ENCODE measurements at places on chromosomes 6 and 20. TPM values are rescaled to one million over a fixed set of nuclear protein-coding genes. Genes with fewer than 3 reads are reported as not detected.

DNA sequence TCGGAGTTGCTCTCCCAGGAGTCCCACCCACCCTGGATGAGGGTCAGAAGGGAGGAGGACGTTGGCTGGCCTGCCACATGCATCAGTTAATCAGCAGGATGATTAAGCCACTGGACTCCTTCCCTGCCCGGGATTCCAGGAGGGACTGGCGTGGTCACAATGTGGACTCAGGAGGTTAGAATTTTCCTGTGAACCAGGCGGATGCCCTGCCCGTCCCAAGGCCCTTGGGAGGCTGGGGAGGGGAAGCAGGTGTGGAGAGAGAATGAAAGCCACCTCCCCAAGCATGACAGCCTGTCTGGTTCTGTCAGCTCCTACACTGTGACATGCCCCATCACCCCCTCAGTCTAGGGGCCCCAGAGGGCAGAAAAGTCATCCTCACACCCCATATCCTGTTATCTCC lies 11.6 kb upstream of the ITPR3 start:
- H3K36me3 ChIP-seq: no peaks in the 10 kb centered on the region
- no peak overlapping the region for H3K4me3 ChIP-seq
- no peak overlapping the region for H3K27ac ChIP-seq
- peak; percentile 74 for DNase-seq
- no peaks in the 10 kb centered on the region for H3K27me3 ChIP-seq

- peak overlapping the region; percentile 50 for H3K27ac ChIP-seq
- peaks cover 34% of the 10 kb centered on the region for H3K4me1 ChIP-seq
- DNase-seq: no peak
- H3K36me3 ChIP-seq: no peaks in the 10 kb centered on the region
- no peaks in the 10 kb centered on the region for H3K27me3 ChIP-seq
Measured at GRCh38 chr6:43927532-43928210, 157.7 kb downstream of the VEGFA start.

GRCh38 chr6:43510827-43511163 lies 649 bp upstream of the LRRC73 start:
- H3K27ac ChIP-seq: no peak overlapping the region
- H3K27me3 ChIP-seq: no peaks in the 10 kb centered on the region
- no peak overlapping the region for H3K4me3 ChIP-seq
- peaks cover 9% of the 10 kb centered on the region for H3K4me1 ChIP-seq
- DNase-seq: no peak

The MARCKS gene
- 40.7 TPM for total RNA-seq

The ATXN1 gene
- 13.9 TPM for total RNA-seq
